Kidney (tissue), 22 donors: ENCODE measurements at places on chromosomes 5 and 9. TPM values are rescaled to one million over a fixed set of nuclear protein-coding genes. Genes with fewer than 3 reads are reported as not detected.
A peak's percentile ranks its signal among the peaks of the same experiment; 100 is the strongest.

- no peak for DNase-seq
Measured at GRCh38 chr5:4533457-4534105, 606.5 kb upstream of the ADAMTS16 start.

PCDHGB5 gene
- total RNA-seq, result 12.3 TPM

GAS1 gene
- total RNA-seq, result 8.2 TPM

- no peak for DNase-seq
Measured at GRCh38 chr9:74951107-74951720, 1.5 kb downstream of the C9orf40 start.

PCDHGA1 gene
- total RNA-seq, result 0.69 TPM

DNA sequence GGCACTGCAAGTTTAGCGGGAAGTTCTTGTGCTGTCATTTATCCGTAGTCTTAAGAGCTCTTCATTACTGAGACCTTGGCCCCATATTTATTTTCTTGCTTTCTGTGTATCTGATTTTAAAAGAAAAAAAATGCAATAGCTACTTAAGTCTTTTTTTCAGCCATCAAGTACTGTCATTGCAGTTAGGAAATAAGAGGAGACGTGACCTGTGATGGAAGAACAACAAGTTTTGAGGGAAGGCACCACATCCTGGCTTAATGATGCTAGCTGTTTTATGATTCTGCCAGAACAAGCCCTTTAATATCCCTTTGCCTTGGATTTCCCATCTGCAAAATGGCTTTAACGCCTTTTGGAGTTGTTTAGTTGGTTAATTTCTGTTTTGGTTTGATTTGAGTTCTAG lies 3.8 kb downstream of the RGMB start:
- DNase-seq, result no peak

GRCh38 chr5:157025093-157025698 lies 33.7 kb downstream of the HAVCR1 start:
- no peak for DNase-seq

DNA sequence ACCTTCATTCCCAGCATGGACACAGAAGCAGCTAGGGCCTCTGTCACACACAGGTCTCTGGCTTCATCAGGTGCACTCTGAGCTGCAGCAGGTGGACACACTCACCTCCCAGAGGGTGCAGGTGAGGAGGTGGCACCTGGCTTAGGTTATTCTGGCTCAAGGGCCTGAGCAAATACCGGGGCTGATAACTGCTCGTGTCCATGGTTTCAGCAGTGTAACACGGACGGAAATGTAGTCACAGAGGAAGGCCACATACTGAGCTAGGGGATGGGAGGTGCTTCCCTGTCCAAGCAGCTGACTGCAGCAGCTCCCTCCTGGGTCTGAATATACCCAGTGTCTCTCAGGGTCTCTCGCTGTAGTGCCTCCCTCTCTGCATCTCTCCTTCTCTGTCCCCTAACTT lies 5.7 kb downstream of the PHF2 start:
- DNase-seq, result no peak

DNA sequence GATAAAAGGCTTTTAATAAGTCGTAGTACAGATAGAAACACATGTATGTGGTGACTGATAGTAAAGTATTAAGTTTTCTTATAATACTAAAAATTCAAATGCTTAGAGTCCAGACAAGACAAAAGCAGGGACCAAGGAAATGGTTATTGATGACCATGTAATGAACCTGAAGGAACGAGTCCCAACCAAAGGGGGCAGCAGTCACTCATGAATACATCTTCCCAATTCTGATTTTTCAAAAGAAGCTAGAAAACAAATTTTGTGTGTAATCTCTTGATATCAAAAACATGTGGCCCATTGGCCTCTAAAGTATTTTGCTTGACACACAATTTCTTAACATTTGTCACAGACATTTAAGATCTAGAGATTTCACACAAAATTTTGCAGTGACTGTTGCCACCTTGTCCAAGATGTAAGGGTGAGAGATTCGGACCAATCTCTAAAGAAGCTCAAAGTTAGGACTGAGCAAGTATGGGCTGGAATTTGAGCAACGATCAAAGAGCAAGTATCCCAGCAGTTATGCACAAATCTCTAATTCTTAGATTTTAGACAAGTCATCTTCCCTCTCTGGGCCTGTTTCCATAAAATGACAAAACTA lies 66.8 kb downstream of the ARL15 start:
- no peak for DNase-seq

DNA sequence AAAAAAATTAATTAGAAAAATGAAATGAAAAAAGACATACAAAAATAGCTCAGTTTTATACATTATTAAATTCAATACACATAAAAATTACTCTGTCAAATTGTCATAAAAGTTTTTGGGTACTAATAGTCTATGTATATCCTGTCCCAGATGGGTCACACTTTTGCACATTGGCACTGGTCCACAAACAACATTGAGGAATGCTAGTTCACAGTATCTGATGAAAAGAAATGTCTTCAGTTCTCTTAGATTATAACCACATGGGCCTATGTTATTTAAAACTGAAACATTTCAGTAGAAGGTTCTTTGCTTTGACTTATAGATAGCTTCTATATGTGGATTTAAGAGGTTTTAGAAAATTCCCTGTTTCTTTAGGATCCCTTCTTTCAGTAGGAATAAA lies 39.8 kb downstream of the LNPEP start:
- no peak for DNase-seq

SPATA31A1 gene
- total RNA-seq, result not detected

DNA sequence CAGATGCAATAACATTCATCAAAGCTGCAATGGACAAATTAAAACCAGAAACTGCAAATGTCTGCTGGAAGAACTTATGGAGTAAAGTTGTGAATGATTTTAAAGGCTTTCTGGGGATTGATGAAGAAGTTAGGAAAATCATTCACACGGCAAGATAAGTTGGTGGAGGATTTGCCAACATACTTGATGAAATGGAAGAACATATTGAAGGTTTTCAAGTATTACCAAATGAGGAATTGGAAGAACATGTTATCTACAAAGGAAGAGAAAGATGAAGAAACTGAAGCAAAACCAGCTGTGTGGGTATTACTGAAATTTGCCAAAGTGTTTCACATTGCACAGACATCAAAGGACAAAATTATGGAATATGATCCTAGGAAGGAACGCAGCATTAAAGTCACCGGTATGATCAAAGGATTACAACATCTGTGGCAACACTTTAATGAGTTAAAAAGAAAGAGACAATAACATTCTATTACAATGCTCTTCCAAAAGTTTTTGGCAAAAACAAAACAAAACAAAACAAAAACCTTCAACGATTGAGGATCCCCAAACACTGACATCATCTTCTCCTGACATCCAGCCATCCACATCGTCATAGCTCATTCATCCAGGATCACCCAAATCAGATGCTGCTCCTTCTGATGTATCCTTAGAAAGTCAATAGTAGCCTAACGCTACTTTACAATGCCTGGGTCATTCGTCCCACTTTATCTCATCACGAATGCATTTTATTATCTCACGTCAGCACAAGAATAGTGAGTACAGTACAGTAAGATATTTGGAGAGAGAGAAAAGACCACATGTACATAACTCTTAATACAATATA lies 61.3 kb upstream of the SMC5 start:
- no peak for DNase-seq

- DNase-seq, result no peak
Measured at GRCh38 chr9:109875495-109876129, 95.6 kb downstream of the PALM2AKAP2 start.

DEPDC1B gene
- 0.50 TPM for total RNA-seq

- DNase-seq, result no peak
Measured at GRCh38 chr5:91977579-91977978, 594.5 kb upstream of the ARRDC3 start.

ARHGEF37 gene
- 21.8 TPM for total RNA-seq

GRCh38 chr9:7315116-7315515 lies 484.5 kb downstream of the DMAC1 start:
- DNase-seq, result no peak

CDX1 gene
- not detected for total RNA-seq

DNA sequence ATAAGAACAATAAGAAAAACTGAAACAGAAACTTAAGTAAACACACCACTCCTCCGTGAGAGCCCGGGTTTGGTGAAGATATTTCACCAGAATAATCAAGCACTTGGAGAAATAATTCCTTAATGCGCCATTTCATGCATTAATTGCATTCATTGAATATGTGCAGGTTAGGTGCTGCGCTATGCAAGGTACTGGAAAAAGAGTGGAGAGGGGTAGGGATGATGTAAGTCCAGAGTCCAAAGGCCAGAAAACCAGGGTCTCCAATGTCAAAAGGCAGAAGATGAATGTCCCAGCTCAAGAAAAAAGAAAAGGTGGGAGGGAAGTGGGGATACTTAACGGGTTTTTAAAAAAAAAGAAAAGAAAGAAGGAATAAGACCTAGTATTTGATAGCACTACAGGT lies 669 bp upstream of the ZFP37 start:
- DNase-seq, result no peak

- DNase-seq, result no peak
Measured at GRCh38 chr9:31445357-31445756, 939.1 kb upstream of the ACO1 start.

DNA sequence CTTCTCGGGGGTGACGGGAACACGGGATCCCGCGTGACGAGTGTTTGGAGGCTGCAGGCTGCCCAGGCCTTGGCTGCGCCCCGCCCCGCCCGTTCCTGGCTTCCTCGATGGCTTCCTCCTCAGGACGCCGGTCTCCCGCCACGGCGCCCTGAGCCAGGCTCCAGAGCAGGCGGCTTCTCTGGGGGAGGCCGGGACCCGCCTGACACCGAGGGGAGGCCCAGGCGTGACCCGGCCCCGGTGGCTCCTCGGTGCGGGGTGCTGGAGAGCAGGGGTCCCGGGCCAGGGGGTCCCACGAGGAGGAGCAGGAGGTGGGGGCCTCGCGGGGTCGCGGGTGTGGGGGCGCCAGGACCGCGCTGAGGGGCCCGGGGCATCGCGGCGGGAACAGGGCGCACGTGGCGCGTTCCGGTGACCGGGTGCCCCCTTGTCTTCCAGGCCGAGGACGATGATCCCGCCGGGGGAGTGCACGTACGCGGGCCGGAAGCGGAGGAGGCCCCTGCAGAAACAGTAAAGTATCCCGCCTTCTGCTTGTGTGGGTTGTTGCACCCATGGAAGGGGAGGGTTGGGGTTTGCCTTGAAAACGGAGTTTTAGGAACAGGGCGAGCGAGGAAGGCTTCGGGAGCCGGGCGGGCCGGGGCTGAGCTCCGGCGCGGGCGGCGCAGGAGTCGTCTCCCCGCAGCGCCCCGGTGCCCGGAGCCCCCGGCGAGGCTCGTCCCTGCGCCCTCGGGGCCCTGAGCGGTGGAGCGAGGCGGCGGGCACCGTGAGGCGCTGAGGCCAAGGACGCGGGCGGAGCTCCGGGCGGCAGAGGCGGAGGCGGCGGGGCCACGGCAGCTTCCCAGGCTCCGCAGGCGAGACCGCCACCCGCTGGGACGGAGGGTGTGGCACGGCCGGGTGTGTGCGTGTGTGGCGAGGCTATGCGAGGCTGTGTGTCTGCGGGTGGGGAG lies 22.2 kb downstream of the AHRR start:
- DNase-seq, result peak; percentile 83

- no peak for DNase-seq
Measured at GRCh38 chr9:128091571-128091970, 23.5 kb downstream of the SLC25A25 start.

CMBL gene
- 36.6 TPM for total RNA-seq

DNA sequence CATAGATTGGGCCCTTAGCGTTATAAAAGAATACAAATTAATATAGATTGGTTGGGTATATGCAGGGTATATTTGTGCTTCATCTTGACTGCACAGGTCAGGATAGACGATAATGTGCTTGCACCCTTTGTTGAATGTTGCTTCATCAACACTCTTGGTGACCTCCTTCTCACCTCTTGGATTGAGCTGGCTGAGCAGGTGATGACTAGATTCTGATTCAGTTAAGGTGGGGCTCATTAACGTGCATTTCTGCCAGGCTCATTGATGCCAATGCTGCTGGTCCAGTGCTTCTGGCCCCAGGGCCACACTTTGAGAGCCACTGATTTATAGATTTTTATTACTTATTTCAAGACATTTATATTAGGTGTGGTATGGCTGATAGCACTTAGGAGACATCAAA lies 27.7 kb downstream of the PCSK5 start:
- no peak for DNase-seq

- peak; percentile 91 for DNase-seq
Measured at GRCh38 chr9:92808726-92809451, 44.3 kb upstream of the BICD2 start.
